Natural killer cell treated with Interleukin-12 subunit alpha and Interleukin-12 subunit beta and Interleukin-15 and Interleukin-18, amount 100 ng/mL, for 72 hours (primary cell): ENCODE measurements at places on chromosomes 6 and 20. TPM values are rescaled to one million over a fixed set of nuclear protein-coding genes. Genes with fewer than 3 reads are reported as not detected.

DNA sequence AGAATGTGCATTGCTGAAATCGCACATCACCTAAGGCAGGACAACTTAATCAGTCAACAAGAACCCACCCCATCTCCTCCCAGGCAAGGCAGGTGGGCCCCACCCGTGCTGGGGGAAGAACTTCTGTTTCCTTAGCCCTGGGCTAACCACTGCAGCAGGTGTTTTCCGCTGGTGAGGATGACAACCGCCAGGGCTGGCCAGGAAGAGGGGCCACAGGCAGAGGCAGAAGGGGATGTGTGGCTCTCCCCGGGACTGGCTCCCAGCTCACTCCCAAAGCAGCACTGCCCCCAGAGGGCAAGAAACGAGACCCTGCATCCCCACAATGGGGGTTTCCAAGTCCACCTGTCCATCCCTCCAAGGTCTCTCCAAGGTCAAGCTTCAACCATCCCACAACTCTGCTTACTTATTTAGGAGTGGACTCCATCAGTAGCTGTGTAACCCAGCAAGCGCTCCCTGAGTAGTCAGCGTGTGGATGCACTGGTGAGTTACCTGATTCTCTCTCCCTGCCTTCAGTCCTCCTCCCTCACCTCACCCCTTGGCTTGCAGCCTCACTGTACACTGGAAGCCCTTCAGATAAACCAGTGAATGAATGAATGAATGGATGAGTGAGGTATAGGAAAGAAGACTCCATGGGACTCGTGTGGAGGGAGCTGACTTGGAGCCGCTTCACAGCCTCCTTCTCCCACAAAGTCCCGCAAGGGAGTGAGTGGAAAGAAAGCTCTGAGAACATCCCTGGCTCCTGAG, 168.2 kb upstream of the CST7 start:
- H3K4me3 ChIP-seq = no peak overlapping the region
- H3K36me3 ChIP-seq = no peaks in the 10 kb centered on the region
- H3K27me3 ChIP-seq = peaks cover 9% of the 10 kb centered on the region

- DNase-seq = no peak
- no peak overlapping the region for H3K4me3 ChIP-seq
- H3K27me3 ChIP-seq = no peaks in the 10 kb centered on the region
- no peaks in the 10 kb centered on the region for H3K36me3 ChIP-seq
- no peaks in the 10 kb centered on the region for H3K4me1 ChIP-seq
Observed at GRCh38 chr20:10636326-10636818, 37.4 kb downstream of the JAG1 start.

DNA sequence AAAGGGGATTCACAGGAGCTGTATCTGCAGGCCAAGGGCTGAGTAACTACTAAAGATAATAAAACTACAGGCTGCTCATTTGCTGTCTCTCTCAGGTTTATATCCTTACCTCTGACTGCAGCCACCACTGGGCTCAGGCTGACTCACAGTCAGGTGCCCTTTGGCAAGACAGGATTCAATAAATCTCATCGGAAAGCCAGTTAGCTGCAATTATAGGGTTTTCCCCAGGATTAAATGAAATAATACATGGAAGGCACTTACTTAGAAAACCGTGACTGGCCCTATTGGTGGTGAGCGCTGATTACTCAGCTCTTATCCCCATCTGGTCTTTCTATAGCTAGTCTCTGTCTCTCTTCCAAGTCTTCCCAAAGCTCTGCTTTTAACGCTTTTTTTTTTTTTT, 26.4 kb downstream of the RMND1 start:
- DNase-seq = no peak
- H3K27me3 ChIP-seq = no peaks in the 10 kb centered on the region
- no peak overlapping the region for H3K27ac ChIP-seq
- no peaks in the 10 kb centered on the region for H3K4me1 ChIP-seq
- no peak overlapping the region for H3K4me3 ChIP-seq
- peaks cover 18% of the 10 kb centered on the region for H3K36me3 ChIP-seq

Gene ADGRF1
- not detected for total RNA-seq

GRCh38 chr6:31575335-31575901, at the start of gene TNF:
Gene TNF, plus strand, starts transcription at chr6:31575565. Its CDS starts 177 bp downstream, at chr6:31575742.
- no peaks in the 10 kb centered on the region for H3K27me3 ChIP-seq
- peaks cover 85% of the 10 kb centered on the region for H3K4me1 ChIP-seq
- H3K27ac ChIP-seq = peak within 1 kb of the TSS; percentile 88
- peak within 1 kb of the TSS; percentile 96 for H3K4me3 ChIP-seq
- H3K36me3 ChIP-seq = peaks cover 22% of the 10 kb centered on the region
- peak; percentile 91 for DNase-seq

DNA sequence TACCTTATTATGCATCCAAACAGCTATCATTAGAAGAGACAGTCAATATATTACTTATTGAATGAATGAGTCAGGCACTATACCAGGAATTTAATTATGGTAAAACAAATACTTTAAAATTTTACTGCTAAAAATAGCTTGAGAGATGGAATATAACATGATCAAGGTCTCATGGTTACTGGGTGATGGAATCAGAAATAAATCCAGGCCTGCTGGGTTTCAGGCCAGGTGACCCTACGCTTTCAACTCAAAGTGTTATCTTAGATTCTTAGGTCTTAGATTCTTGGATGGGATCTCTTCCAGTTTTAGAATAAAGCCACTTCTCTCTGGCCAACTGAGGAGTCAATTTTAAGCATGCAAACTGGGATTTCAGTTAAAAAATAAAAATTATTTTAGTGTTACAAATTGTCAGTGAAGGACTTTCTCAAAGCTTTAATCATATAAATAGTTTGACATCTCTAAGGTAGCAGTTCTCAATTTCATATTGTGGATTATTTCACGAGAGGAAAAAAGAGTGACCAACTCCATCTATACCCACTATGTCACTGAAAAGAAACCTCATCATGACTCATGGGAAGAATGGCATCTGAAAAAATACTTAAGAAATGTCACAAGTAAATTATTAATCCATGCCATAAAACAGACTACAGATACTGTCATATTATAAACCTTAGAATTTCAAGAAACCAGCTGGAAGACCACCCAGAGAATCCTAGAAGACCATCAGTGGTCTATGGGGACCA, 283.4 kb upstream of the RUNX2 start:
- no peak overlapping the region for H3K27ac ChIP-seq
- H3K27me3 ChIP-seq = no peaks in the 10 kb centered on the region
- DNase-seq = no peak
- H3K4me3 ChIP-seq = no peak overlapping the region

DNA sequence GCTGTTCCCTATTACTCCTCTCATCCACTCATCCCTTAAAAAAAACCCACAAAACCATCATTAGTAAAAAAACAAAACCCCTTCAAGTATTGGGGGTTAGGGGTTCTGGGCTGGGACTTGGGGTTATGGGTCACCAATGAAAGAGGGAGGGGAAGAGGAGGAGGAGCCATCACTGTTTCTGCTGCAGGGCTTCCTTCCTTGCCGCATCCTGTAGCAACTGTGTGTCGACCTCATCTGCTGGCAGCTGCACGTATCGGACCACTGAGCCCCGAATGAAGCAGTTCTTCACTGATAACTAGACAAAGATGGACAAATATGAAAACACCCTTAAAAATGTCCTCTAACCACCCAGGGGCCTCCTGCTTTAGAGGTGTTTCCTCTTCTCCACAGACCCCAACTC, 2.0 kb upstream of the VARS1 start:
- peak overlapping the region; percentile 61 for H3K4me3 ChIP-seq
- no peak for DNase-seq
- no peaks in the 10 kb centered on the region for H3K27me3 ChIP-seq
- H3K36me3 ChIP-seq = no peaks in the 10 kb centered on the region

GRCh38 chr6:54598787-54599313, 247.7 kb upstream of the FAM83B start:
- H3K36me3 ChIP-seq = no peaks in the 10 kb centered on the region
- no peak overlapping the region for H3K4me3 ChIP-seq

Gene BACH2
- 5.8 TPM for total RNA-seq

GRCh38 chr20:57996936-57997890, 231.2 kb downstream of the ANKRD60 start:
- H3K27ac ChIP-seq = no peak overlapping the region
- no peak overlapping the region for H3K4me3 ChIP-seq
- DNase-seq = no peak

- no peaks in the 10 kb centered on the region for H3K4me1 ChIP-seq
- no peak for DNase-seq
- H3K36me3 ChIP-seq = peaks cover 7% of the 10 kb centered on the region
Observed at GRCh38 chr6:145155873-145156782, 579.2 kb downstream of the EPM2A start.

Gene SLC2A10
- 0.64 TPM for total RNA-seq

Gene ZNF311
- total RNA-seq = 0.28 TPM

Gene FERMT1
- not detected for total RNA-seq

Gene CGA
- total RNA-seq = not detected

DNA sequence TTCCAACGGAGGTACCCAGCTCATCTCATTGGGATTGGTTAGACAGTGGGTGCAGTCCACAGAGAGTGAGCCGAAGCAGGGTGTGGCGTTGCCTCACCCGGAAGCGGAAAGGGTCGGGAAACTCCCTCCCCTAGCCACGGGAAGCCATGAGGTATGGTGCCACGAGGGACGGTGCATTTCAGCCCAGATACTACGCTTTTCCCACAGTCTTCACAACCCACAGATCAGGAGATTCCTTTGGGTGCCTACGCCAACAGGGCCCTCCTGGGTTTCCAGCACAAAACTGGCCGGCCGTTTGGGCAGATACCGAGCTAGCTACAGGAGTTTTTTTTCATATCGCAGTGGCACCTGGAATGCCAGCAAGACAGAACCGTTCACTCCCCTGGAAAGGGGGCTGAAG, 46.9 kb downstream of the STXBP5 start:
- H3K36me3 ChIP-seq = peaks cover 33% of the 10 kb centered on the region
- no peaks in the 10 kb centered on the region for H3K27me3 ChIP-seq
- no peak for DNase-seq
- no peak overlapping the region for H3K27ac ChIP-seq
- H3K4me1 ChIP-seq = peaks cover 15% of the 10 kb centered on the region

GRCh38 chr6:120077489-120077888, 727.9 kb upstream of the MAN1A1 start:
- H3K27me3 ChIP-seq = no peaks in the 10 kb centered on the region
- H3K4me3 ChIP-seq = no peak overlapping the region
- H3K27ac ChIP-seq = no peak overlapping the region
- no peaks in the 10 kb centered on the region for H3K36me3 ChIP-seq
- no peaks in the 10 kb centered on the region for H3K4me1 ChIP-seq

DNA sequence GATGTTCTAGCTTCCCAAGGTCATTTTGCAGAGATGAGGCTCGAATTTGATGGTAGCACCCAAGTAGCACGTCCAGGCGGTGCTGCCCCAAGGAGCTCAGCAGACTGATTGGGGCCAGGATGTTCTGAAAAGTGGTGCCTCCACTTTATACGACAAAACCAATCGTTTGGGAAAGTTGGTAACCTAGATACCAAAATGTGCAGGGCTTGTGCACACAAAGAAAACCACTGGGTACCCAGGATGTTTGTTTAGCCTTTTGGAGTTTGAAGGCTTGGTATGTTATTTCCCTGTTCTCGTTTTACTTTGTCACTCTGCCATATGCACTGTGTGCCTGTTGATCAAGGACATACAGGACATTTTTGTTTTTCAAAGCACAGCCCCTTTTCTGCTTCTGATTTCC, 40.7 kb upstream of the PBOV1 start:
- H3K27ac ChIP-seq = no peak overlapping the region
- peaks cover 26% of the 10 kb centered on the region for H3K27me3 ChIP-seq
- DNase-seq = no peak
- H3K4me1 ChIP-seq = no peaks in the 10 kb centered on the region

DNA sequence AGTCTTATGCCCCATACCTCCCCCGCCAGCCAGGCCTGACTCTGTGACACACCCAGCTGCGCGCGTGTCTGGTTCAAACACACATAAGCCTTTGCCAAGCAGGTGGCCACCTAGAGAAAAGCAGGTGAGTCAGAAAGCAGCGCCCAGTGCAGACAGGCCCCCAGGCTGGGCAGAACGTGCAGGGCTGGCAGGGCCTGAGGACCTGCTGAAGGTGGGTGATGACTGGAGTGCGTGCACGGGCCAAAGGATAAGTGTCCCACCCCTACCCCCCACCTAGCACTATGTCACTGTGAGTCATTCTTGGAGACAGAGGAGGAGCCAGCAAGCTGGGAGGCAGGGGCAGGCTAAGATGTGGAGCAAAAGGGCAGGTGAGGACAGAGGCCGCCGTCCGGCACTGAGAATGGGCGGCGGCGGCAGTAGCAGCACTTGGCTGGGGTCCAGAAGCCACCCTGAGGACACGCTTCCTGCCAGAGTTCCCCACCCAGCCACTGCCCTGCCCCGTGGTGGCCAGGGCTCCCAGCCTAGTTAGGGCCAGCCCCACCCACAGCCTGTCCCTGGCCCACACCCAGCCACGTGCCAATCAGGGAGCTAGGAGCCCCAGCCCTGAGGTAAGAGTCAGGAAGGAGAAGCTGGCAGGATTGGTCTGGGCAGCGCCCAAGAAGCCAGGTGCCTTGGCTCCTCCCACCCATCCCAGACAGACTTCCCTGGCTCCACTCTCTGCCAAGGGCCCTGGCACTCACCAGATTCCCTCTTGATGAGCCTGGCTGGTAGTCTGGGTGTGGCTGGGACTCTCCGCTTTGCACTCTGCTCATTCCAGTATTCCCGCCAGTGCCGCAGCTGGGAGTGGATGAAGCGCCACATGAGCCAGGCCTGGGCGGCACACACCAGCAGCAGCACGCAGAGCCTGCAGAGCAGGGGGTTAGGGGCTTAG, 72.7 kb downstream of the TRAM2 start:
- no peak overlapping the region for H3K4me3 ChIP-seq
- H3K4me1 ChIP-seq = peaks cover 4% of the 10 kb centered on the region
- H3K27ac ChIP-seq = no peak overlapping the region

Gene BPI
- not detected for total RNA-seq

Gene SPATS1
- not detected for total RNA-seq

GRCh38 chr6:117555882-117556498, 46.3 kb downstream of the GOPC start:
- H3K27me3 ChIP-seq = no peaks in the 10 kb centered on the region
- H3K4me3 ChIP-seq = no peak overlapping the region
- no peak for DNase-seq
- H3K36me3 ChIP-seq = no peaks in the 10 kb centered on the region
- peaks cover 3% of the 10 kb centered on the region for H3K4me1 ChIP-seq

DNA sequence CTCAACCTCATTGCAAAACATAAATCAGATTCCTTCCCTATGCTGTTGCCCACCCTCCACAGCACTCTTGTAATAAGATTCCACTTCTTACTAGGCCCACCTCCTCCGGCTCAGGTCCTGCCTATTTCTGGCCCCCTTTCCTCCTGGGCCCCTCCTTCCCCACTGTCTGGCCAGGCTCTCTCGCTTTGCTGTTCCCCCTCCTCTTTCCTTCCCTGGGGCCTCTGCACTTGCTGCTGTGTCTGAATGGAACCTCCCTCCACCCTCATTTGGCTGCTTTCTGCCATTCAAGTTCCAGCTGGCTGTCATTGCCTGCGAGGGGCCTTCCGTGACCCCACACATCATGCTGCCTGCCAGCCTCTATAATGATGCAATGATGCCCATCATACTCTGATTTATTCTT, 38.9 kb downstream of the ARHGAP40 start:
- peaks cover 46% of the 10 kb centered on the region for H3K27me3 ChIP-seq
- H3K4me1 ChIP-seq = peaks cover 2% of the 10 kb centered on the region
- no peak overlapping the region for H3K4me3 ChIP-seq
- no peak overlapping the region for H3K27ac ChIP-seq
- no peak for DNase-seq

Gene ZBTB46
- total RNA-seq = 0.25 TPM

Gene SPTLC3
- not detected for total RNA-seq

Gene QRSL1
- 15.3 TPM for total RNA-seq

GRCh38 chr20:38217791-38218565, 42.6 kb downstream of the KIAA1755 start:
- H3K36me3 ChIP-seq = no peaks in the 10 kb centered on the region
- H3K4me1 ChIP-seq = peaks cover 8% of the 10 kb centered on the region
- peak; percentile 20 for DNase-seq
- H3K27me3 ChIP-seq = no peaks in the 10 kb centered on the region
- H3K4me3 ChIP-seq = no peak overlapping the region

Gene ZNF165
- total RNA-seq = 0.59 TPM
